Inflammatory macrophage treated with lipopolysaccharide for 1 hour (primary cell): ENCODE measurements at places on chromosomes 7 and 10.

DNA sequence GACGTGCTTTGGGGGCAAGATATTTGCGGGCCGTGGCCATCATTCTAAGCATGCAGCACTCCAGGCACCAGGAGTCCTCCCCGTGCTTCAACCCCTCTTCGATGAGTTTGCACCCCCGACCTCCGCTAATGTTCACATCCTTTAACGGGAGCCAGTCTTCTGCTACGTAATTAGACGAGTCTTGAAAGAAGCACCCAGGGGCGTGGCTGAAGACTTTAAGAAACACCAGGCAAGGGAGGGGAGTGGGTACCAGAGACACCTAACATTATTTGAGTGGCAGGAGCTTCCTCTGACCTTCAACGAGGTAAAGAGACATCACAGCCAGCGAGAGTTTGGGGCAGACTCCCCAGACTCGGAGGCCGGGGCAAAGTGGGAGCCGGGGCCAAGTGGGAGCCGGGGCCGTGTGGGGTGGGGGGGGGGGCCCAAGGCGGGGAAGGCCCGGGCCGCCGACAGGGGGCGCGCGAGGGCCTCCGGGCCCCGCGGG is 31.1 kb upstream of the TOMM7 start:
- DNase-seq, result no peak

GRCh38 chr7:85475071-85475470 is 288.2 kb upstream of the SEMA3D start:
- no peak for DNase-seq

DNA sequence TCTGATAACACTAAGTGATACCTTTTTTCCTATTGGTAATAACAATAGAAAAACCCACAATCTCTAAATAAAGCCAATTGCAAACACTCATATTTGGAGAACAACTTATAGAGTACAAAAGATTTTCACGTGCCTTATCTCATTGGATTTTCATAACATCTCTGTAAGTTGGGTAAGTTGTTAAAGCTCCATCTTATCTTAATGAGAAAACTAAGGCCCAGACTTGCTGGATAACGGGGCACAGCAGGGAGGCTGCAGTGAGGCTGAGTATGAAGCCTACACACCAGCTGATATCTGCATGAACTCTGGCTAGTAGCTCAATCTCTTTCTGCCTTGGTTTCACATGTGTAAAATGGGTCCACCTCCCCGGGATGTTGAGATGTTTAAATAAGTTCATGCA is 26.8 kb downstream of the CPVL start:
- DNase-seq, result no peak

DNA sequence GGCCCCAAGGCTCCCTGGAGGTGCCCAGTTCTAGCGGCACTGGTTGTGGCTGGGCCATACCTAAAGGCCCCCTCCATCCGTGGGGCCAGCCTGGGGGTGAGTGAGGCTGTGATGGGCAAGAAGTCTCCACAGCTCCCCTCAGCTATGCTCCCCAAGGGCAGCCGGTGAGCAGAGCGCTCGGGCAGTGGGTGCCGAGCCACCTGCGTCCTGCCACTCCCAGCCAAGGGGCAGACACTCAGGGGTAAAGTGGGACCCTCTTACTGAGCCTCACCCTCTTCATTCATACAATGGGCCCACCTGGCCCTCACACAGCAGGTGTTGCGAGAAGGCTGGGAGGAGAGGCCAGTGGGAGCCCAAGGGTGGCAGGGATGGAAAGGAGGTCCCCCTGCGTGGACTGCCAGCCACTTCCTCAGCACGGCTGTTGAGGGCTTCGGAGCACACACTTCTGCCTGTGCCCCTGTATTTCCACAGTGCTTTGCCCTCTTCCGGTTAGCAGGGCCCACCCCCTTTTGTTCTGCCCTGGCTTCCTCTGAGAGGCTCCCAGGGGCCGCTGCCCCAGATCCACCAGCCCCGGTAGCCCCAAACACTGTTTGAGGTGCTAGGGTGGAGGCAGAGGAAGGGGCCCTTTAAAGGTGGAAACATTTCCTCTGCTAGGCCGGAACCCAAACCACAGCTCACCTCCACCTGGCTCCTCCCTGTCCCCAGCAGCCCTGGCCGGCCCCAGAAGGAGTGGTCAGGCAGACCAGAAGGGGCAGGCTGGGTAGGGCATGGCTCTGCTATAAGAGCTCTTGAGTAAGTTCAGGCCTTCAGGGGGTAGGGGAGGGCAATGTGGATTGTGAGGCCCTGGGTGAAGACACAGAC is 16.4 kb upstream of the C10orf105 start:
- no peak for DNase-seq

DNA sequence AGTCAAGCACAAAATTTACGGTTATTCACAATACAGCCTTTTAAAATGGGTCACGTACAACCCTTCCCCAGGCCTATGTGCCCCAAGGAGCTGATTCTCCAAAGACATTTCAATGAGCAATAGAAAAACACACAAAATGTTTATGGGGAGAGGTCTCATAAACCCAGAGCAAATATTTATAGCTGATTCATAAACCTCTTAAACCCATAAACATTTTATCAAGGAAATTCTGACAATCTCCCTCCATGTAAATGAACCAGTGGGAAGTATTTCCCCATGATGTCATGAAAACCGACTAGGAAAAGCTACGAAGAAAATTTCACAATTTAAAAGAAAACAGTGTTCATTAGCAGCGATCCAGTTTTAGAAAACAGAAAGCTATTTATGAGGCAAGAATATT is 36.0 kb downstream of the SFMBT2 start:
- DNase-seq, result no peak

GRCh38 chr7:69622960-69623359 is 24.7 kb downstream of the AUTS2 start:
- DNase-seq, result no peak

DNA sequence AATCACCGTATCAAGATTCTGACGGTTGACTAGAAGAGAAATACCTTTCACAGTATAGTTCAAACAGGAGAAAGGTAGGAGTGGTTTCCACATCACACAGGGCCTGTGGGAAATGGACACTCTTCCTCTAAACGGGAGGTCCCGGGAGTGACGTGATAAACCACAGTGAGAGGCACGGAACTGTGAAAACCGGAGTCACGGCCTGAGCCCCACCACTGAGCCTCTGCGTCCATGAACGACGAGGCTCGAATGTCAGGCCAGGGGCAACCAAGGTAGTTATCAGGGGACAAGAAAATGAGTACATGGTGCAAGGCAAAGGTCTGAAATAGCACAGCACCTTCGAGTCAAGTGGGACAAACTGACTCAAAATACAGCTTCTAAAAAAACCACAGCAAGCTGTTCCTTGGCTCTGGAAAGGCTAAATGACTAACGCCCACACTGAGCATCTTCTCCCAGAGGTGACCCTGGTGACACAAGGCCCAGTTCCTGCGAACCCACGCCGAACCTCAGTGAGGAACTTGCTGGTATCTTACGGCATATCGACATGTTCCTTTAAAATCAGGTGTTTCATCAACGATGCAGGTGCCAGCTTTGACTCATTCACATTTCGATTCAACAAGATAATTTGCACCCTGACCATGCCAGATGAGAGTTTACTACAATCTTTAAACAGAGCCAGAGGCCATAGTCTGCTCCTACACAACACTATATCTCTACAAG is 99.3 kb downstream of the DIP2C start:
- DNase-seq, result no peak

- no peak for DNase-seq
Observed at GRCh38 chr7:30465046-30465810, 13.4 kb downstream of the NOD1 start.

DNA sequence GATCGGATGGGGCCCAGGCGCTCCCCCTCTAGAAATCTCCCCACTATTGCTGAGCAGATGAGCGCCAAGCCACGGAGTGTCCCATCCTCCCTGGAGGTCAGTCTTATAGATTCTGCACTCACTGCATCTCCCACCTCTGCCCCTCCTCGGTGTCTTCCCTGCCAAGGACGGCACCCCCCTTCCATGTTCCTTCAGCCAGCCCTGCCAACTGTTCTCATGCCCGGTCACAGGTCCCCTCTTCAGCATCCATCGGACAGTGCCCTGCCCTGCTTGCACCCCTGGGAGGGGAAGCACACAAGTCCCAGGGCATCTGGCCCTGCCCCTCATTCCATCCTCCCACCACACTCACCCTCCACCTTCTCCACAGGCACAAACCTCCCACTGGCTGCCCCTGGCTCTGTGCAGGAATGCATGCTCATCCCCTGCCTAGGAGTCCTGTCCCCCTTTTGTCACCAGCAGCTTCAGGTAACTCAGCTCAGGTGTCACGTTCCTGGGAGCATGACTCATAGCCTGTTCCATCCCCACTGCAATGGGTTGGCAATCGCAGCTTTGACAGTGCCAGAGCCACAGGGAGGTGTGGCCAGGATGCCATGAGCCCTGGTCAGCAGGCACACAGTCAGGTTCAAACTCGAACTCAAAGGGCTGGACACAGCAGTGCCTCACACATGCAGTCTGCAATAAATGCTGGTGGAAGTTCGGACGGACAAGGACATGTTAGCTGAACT is 234.7 kb upstream of the TCERG1L start:
- no peak for DNase-seq

- no peak for DNase-seq
Observed at GRCh38 chr7:151776446-151776845, 100.5 kb downstream of the PRKAG2 start.

GRCh38 chr10:47402641-47403301 is 18.7 kb upstream of the ZNF488 start:
- no peak for DNase-seq

DNA sequence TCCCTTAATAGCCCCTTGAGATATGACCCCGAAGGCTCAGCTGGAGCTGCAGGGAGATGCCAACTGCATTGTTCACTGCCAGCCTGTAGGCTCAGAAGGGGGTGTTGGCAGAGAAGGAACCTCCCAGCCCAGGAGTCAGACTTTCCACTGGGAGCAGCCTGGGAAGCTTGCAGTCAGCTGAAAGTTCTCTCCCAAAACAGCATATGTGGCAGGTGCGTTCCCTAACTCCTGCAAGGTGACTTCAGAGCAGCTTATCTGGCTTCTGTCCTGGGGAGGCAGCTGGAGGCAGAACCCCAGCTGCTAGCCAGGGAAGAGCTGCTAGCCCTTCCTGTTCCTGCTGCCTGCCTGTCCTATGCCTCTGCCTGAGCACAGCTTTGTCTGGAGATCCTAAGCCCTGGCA is 8.1 kb downstream of the SFTPA2 start:
- DNase-seq, result no peak

- DNase-seq, result no peak
Observed at GRCh38 chr10:122373721-122374120, 787 bp upstream of the PLEKHA1 start.

DNA sequence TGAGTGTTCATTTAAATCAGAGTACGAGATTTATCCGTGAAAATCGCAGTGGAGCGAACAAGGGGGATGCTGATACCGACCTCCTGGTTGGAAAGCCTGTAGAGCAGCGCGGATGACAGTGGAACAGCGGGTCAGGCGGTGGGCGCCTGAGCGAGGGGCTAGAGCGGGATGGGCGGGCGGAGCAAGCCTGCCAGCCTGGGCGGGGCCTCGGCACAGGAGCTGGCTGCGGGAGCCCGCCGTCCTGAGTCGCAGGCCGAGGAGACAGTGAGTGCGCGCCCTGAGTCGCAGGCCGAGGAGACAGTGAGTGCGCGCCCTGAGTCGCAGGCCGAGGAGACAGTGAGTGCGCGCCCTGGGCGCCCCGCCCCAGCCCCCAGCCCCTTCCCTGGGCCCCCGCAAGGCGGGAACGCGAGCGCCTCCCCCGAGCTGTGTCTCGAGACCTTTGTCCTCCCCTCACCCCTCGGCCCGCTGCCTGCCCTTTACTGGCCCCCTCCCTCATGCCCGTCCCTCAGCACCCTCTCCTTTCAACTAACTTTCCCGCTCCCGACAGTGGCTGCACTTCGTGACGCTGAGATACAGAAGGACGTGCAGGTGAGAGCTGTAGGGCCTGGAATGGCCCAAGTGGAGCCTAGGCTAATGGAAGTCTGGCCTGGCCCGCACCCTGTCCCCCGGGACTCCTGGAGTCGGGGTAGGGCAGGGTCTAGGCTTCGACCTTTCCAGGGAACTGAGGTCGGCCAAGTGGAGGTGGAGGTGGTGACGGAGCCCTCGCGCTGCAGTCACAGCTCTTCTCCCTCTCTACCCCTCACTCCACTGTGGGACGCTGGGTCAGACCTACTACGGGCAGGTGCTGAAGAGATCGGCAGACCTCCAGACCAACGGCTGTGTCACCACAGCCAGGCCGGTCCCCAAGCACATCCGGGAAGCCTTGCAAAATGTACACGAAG is at the start of gene AS3MT:
TSS of gene AS3MT (plus strand) at position 213 of the 941 bp plus-strand sequence. CDS start at position 336, 123 bp downstream.
- no peak for DNase-seq

GRCh38 chr7:1210979-1211608 is 21.6 kb upstream of the UNCX start:
- DNase-seq, result no peak

- DNase-seq, result peak; percentile 65
Observed at GRCh38 chr10:106711313-106711906, 453.1 kb downstream of the SORCS1 start.

DNA sequence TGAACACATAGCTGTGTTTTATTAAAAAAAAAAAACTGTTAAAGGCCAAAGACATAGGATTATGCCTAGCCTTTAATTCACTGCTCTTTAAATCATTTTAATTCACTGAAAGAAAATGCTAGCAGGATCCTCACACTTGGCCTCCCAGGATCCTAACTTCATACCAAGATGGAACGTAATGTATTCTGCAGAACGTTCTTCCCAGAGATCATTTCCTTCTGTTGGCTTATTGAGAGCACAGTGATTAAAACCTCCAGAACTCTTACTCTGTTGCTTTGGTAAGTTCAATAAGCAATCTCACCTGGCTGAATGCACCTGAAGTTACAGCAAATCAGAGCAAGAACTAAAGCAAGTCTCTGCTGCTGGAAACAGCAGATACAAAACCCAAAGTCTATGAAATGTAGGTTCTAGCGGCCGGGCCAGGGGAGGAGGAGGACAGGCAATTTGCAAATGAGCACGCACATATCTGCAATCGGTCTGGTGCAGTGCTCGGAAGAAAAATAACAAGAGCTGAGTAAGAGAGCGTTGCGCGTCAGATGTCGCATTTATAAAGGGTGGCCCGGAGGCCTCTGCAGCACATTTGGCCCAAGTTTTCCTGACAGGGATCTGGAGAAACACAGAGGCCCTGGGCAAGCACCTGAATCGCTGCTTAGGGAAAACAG is 193.9 kb downstream of the FAM107B start:
- DNase-seq, result no peak

- DNase-seq, result no peak
Observed at GRCh38 chr7:32881074-32881982, 10.2 kb downstream of the KBTBD2 start.

GRCh38 chr10:26567351-26567721 is 129.2 kb downstream of the APBB1IP start:
- no peak for DNase-seq

GRCh38 chr10:78366663-78367411 is 333.2 kb downstream of the RPS24 start:
- DNase-seq, result no peak

- no peak for DNase-seq
Observed at GRCh38 chr7:90719155-90719554, 123.0 kb downstream of the CDK14 start.
